ENCODE measurements at places on chromosomes 16 and 17.

GRCh38 chr16:50079397-50080140 is 13.8 kb downstream of the HEATR3 start:
- DNase-seq = no peak

- DNase-seq = peak; percentile 64
These were observed 668 bp downstream of the SPATA2L start for GRCh38 chr16:89700649-89701424.

GRCh38 chr17:27360507-27360906 is 66.6 kb downstream of the WSB1 start:
- no peak for DNase-seq

DNA sequence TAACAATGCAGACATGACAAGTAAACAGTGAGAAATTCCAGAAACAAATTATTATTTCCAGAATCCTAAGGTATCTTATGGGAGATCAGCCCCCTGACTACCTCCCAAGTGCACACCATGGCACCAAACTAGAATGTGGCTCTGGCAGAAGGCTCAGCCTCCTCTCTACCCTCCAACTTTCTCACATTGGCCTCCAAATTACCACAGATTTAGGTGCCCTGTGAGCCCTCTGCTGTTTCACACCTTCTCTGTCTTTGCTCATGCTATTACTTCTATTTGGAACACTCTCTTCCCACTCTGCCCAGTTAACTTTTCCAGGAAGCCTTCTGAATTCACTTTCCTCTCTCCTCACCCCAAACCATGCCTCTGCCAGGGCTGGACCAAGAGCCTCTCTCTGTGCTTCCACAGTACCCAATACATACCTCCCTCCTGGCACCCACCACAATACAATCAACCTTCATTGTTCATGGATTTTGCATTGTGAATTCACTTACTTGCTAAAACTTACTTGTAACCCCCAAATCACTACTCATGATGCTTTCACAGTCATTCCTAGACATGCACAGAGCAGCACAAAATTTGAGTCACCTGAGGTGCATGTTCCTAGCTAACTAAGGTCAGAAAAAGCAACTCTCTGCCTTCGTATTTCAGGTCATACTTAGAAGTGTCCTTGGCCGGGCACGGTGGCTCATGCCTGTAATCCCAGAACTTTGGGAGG is 31.4 kb downstream of the SMG6 start:
- no peak for DNase-seq

- DNase-seq = no peak
These were observed 21.4 kb downstream of the RPTOR start for GRCh38 chr17:80566054-80566400.

- DNase-seq = no peak
These were observed 6.8 kb downstream of the RSPRY1 start for GRCh38 chr16:57192720-57193486.

- peak; percentile 87 for DNase-seq
These were observed 354 bp upstream of the ESRP2 start for GRCh38 chr16:68236137-68236825.

DNA sequence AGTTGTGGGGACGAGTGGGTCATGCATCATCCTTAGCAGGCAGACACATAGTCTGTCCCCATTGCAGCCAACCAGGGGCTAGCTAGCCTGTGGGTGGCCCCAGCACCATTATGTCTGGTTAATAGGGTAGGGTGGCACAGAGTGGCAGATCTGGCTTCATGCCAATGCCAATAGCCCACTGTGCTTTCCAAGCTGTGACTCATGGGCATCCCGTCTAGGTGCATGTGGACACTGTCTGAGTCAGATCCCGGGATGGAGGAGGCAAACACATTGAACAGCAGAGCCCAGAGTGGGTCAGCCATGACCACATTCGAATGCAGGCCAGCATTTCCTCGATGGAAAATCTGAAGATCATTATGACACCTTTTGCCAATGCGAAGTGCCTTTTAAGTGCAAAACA is 2.5 kb downstream of the HS3ST2 start:
- peak; percentile 47 for DNase-seq

GRCh38 chr17:9124554-9124935 is 103.2 kb downstream of the NTN1 start:
- DNase-seq = no peak

DNA sequence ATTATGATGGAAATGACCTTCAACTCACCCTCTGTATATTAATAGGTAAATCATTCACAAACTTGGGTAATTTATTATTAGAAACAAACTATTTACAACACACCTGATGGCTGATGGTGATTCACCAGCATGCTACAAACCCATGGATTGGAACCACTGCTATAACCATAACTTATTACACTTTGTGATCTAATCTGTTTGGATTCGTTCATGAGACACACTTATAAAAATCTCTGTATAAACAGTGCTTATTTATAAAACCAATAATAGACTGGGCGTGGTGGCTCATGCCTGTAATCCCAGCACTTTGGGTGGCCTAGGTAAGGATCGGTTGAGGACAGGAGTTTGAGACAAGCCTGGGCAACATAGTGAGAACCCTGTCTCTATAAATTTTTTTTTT is 16.0 kb downstream of the SMIM36 start:
- DNase-seq = no peak

GRCh38 chr17:30905742-30906100 is 317 bp downstream of the TEFM start:
- DNase-seq = no peak

- DNase-seq = peak; percentile 26
These were observed 90.7 kb downstream of the TIMM22 start for GRCh38 chr17:1087381-1088241.

- DNase-seq = peak; percentile 72
These were observed 35.1 kb downstream of the IGF2BP1 start for GRCh38 chr17:49031965-49032928.

- DNase-seq = no peak
These were observed 10.9 kb upstream of the HS3ST6 start for GRCh38 chr16:1929105-1929504.

DNA sequence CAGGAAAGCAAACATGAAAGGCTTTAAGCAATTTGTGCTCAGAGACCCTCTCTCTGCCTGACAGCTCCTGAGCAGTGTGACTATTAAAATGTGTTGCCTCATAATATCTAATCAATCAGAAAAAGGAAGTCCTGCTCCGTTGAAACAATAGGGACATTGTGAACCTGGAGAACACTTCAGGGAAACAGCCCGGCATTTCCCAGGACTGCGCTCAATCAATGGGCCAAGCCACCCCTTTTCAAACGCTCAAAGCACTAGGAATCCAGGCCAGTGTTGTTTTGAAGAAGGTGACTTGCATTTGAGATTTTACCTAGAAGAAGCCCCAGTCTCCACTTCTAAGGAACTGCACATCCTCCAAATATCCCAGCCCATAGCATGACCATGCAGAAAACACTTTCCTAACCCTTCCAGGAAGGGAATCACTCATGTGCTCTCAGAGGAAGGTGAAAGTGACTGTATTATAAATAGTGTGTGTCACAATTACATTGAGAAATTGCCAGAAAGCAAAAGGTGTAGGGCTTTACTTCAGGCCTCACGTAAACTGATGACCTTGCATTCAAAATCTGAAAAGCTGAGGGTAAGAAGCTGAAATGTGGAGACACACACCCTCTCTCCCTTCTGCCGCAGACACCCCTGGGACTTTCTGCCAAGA is 19.4 kb downstream of the CDRT4 start:
- DNase-seq = no peak

DNA sequence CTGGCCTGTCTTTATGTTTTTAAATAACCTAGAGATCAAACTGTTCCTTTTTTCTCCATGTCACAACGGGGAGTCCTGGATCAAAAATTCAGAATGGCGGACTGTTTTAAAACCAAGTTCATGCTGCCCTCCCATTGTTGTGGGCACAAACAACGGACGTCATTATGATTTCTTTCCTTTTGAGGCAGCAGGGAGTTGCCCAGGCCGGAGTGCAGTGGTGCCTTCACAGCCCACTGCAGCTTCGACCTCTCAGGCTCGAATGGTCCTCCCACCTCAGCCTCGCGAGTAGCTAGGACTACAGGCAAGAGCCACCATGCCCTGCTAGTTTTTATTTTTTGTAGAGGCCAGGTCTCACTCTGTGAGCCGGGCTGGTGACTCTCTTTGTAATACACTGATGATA is 26.5 kb downstream of the NDE1 start:
- no peak for DNase-seq

- no peak for DNase-seq
These were observed 806 bp downstream of the TBX21 start for GRCh38 chr17:47733674-47734410.

DNA sequence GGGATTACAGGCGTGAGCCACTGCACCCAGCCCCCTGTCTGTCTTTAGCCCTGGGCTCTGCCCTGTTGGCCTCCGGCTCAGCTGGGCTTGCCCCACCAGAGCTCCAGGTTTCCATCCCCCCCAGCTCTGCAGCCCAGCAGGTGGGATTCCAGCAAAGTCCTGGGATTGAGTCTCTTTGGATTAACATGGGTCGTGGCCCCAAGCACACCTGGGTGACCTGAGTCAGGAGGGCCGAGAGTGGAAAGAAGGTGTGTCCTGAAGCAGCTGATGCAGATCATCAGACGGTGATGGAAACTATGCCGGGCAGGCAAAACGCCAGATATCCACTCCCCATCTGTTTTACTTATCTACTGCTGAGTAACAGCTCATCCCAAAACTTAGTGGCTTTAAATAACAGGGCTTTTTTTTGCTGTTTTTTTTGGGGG is 72.5 kb downstream of the KNOP1 start:
- no peak for DNase-seq

DNA sequence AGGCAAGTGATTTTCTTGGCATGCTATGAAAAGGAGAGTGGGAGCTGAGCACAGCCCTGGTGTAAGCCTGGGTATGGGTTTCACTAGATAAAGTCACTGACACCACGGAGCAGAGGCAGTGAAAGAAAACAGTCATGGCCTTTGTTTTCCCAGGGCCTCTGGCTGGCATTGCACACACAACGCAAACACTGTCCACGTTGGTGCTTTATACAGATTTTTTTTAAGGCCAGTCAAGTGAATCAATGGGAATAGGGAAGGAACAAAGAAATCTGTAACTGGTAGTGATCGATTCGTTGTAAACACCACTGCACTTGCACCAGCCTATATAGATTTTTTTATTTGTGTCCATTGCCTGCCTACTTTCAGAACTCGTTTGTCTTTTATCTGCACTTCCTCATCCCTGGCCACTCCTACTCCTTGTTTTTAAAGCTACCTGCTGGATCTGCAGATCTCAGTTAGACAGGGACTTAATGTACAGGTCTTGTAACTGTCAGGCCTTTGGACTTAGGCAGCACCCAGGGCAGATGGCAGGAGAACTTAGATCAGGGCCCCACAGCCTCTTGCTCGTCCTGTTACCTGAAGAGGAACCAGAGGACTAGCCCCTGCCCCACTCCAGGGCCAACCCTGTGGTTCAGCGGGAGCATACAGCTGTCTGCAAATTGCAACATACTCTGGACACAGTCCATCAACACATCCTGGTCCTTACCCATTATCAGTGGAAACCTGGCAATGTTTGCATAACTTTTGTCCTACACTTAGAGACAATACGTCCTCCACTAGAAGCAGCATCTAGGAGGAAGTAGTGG is 10.6 kb upstream of the TMIGD1 start:
- peak; percentile 34 for DNase-seq

DNA sequence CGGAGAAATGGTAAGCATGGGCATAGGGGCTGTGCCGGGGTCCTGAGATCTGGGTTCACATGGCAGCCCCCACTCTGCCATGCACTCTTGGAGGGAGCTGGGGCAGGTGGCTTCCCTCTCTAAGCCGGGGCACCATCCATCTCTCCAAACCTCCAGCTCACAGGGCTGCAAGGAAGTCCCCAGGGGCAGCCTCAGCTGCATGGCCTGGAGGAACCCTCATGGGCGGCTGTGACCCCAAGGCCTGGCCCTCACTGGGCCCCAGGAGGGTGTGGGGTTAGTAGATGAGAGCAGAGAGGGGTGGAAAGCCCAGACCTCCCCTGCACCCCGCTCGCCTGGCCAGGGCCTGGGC is 2.6 kb downstream of the CTRB2 start:
- DNase-seq = no peak

GRCh38 chr17:39927101-39927928 is at the start of the genes LRRC3C and ORMDL3:
TSS of gene LRRC3C (plus strand) at chr17:39927732. CDS start at chr17:39941524, 13,792 bp downstream.
TSS of gene ORMDL3 (minus strand) at chr17:39927601. CDS start at chr17:39924203, 3,398 bp downstream.
- DNase-seq = peak; percentile 91

DNA sequence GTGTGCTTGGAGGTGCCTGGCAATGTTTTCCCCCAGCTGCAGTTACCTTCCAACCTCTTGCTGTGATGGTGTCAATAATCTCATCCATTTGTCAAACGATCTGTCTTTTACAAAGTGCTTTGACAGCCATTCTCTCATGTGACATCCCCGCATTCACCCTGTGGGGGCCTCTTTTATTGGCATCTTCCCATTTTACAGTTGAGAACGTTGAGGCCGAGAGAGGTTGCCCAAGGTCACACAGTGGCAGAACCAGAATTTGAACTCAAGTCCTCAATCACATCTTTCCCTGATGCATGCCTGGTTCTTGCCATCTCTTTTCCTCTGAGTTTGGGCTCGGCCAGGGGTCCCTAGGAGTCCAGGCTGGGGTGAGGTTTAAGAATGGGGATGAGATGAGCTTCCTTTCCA is 1.5 kb downstream of the TAOK2 start:
- DNase-seq = no peak

- peak; percentile 30 for DNase-seq
These were observed 25.0 kb upstream of the ADAM11 start for GRCh38 chr17:44733753-44734152.

DNA sequence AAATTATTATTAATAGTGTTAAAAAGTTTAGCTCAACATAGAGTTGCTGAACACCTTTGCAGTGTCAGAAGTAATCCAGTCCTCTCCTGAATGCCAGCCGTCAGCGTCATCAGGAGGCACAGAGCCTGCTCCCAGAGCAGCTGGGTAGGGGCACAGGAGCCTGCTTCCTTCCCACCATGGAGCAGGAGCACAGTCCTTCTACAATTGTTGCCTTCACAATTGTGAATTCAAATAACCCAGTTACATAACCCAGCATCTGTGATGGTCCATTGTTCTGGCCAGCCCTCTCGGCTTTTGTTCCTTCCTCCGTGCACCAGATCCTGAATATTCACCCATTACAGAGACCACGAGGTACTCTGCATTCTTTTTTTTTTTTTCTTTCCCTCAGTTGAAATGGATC is 393.9 kb upstream of the MAF start:
- DNase-seq = no peak

DNA sequence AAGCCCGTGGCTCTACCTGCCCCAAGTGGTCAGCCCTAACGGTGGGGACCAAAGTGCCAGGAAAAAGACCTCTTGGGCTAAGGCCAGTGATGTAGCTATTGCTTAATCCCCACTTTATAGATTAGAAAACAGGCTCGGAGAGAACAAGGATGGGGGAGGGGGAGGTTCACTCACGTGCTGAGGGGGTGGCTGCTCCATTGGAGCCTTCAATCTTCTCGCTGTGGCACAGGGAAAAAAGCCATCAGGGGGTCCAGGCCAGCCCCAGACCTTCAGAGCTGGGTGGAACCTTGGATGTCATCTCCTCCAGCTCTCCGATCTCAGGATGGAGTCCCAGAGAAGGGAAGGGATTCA is 45.9 kb downstream of the SRCIN1 start:
- DNase-seq = no peak

- no peak for DNase-seq
These were observed 33.6 kb downstream of the HAPSTR1 start for GRCh38 chr16:9124908-9125584.

DNA sequence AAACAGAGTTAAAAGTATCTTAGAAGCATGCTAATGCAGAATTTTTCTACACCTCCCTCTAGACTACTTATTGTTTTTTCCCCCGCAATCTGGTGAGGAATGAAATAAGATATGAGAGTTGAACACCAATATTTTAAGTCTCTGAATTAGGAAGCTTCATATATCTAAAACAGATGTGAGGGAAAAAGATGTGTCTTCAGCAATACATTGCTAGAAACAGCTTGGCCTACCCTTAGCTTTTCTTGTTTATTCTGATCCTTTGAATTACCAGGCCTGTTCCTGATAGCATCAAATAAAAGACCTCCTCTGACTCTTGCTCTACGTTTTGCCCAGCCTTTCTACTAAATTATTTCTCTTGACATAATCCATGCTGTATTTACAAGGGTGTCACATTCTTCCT is 221.8 kb downstream of the CDH11 start:
- DNase-seq = no peak

Measured in SW480 (cell line).